ENCODE measurements at places on chromosomes 6 and 20. TPM values are rescaled to one million over a fixed set of nuclear protein-coding genes. Genes with fewer than 3 reads are reported as not detected.
A peak's percentile ranks its signal among the peaks of the same experiment; 100 is the strongest.

DNA sequence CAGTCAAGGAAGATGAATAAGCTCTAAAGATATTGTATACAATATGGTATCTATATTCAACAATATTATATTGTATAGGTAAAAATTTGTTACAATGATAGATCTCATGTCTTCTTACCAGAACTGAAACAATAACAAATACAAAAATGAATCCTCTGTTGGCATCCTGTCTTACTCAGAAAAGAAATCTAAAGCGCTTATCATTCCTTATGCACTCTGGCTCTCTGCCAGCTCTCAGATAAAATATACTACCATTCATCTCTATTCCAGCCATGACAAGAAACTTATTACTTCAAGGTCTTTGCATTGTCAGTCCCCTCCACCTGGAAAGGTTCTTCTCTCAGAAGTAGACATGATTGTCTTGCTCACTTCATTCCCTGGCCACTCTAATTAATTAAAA, 138.6 kb downstream of the THEMIS start:
- no peak overlapping the region for H3K4me3 ChIP-seq
- no peak for DNase-seq
- H3K27me3 ChIP-seq = no peaks in the 10 kb centered on the region
- H3K36me3 ChIP-seq = no peaks in the 10 kb centered on the region
- H3K4me1 ChIP-seq = no peaks in the 10 kb centered on the region
- H3K27ac ChIP-seq = no peak overlapping the region

DNA sequence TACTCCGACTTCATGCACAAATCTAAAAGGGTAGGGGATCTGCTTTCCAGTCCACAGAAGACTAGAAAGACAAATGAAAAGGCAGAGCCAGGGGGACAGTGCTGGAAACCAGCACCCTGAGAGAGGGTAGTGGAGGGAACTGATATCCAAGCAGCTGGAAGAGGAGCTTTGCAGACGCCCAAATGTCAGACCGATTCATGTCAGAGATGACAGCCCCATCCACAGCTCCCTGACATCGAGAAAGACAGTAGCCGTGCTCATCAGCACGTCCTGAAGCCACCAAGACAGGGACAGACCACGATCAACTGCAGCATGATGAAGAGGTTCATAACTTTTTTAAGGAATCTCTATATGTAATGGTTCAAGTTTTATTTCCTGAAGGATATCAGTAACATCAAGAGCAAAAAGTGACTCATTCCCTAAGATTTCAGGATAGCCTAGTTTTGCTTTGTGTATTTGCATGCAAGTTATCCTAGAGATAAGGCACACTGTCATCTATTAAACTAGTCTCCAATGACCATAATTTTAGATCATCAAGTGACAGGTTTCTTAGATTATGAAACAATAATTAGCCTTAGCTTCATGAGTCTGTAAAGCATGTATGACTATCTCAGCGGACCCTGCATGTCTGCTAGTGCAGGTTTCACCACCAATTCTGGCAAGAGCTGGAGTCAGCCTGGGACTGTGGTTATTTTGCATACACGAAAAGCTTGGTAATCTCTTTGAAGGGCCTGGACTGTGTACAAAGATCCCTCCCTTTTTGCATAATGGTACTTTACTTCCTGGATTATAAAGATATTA, 43.0 kb downstream of the PRDM1 start:
- H3K36me3 ChIP-seq = no peaks in the 10 kb centered on the region
- H3K4me1 ChIP-seq = no peaks in the 10 kb centered on the region
- no peak for DNase-seq
- no peak overlapping the region for H3K27ac ChIP-seq
- no peak overlapping the region for H3K4me3 ChIP-seq
- H3K27me3 ChIP-seq = no peaks in the 10 kb centered on the region

NKX2-2 gene
- total RNA-seq = not detected

- H3K27me3 ChIP-seq = no peaks in the 10 kb centered on the region
- no peak overlapping the region for H3K27ac ChIP-seq
- no peak for DNase-seq
- H3K4me1 ChIP-seq = peaks cover 19% of the 10 kb centered on the region
- no peak overlapping the region for H3K4me3 ChIP-seq
- peaks cover 5% of the 10 kb centered on the region for H3K36me3 ChIP-seq
Observed at GRCh38 chr20:5172167-5172601, 45.4 kb downstream of the CDS2 start.

LAMA5 gene
- 145 TPM for total RNA-seq

DNA sequence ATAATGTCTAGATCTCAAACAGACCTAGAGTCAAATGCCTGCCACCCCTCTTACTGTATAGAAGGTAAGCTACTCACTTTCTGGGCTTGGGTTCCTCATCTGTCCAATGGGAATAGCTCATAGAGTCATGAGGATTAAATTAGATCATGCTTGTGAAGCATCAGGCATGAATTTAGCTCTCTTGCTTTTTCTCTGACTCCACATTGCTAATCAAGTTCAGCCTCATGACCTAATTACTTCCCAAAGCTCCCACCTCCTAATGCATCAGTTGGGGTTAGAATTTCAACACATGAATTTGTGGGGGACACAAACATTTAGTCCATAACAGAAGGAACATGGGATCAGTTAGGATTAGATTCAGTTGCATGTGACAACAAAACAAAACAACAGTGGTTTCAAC, 4.6 kb upstream of the DDX27 start:
- H3K27ac ChIP-seq = no peak overlapping the region
- no peak for DNase-seq
- H3K4me1 ChIP-seq = no peaks in the 10 kb centered on the region
- H3K4me3 ChIP-seq = no peak overlapping the region
- no peaks in the 10 kb centered on the region for H3K36me3 ChIP-seq

OR5V1 gene
- not detected for total RNA-seq

CDSN gene
- total RNA-seq = not detected

DNA sequence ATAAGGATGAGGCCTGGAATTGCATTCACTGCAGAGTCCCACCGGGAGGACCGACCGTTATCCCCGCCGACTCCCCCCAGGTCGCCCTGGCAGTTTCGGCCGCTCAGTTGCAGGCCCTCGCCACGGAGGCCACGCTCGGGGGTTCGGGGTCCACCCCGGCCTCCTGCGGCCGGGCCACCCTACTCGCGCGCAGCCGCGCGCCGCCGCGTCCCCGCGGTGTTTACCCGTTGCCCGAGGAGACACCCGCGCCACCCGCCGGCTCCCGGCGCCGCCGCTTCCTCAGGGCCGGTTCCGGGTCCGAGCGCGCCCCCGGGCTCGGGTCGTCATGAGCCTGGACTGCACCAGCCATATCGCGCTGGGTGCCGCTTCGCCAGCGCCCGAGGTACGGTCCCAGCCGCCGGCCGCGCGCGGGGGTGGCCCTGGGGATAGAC, at the start of gene CCDC170:
TSS of gene CCDC170 (plus strand) at position 214 of the 431 bp plus-strand sequence. CDS start at position 326, 112 bp downstream.
- H3K4me1 ChIP-seq = peaks cover 12% of the 10 kb centered on the region
- peak within 1 kb of the TSS; percentile 14 for H3K27ac ChIP-seq
- H3K27me3 ChIP-seq = no peaks in the 10 kb centered on the region
- DNase-seq = peak; percentile 52
- peak within 1 kb of the TSS; percentile 82 for H3K4me3 ChIP-seq
- H3K36me3 ChIP-seq = no peaks in the 10 kb centered on the region

ULBP2 gene
- total RNA-seq = 7.0 TPM

GRCh38 chr20:23024701-23025100, 10.4 kb upstream of the SSTR4 start:
- H3K27me3 ChIP-seq = peaks cover 2% of the 10 kb centered on the region
- no peak for DNase-seq
- H3K4me3 ChIP-seq = no peak overlapping the region
- no peak overlapping the region for H3K27ac ChIP-seq
- H3K36me3 ChIP-seq = no peaks in the 10 kb centered on the region

DNA sequence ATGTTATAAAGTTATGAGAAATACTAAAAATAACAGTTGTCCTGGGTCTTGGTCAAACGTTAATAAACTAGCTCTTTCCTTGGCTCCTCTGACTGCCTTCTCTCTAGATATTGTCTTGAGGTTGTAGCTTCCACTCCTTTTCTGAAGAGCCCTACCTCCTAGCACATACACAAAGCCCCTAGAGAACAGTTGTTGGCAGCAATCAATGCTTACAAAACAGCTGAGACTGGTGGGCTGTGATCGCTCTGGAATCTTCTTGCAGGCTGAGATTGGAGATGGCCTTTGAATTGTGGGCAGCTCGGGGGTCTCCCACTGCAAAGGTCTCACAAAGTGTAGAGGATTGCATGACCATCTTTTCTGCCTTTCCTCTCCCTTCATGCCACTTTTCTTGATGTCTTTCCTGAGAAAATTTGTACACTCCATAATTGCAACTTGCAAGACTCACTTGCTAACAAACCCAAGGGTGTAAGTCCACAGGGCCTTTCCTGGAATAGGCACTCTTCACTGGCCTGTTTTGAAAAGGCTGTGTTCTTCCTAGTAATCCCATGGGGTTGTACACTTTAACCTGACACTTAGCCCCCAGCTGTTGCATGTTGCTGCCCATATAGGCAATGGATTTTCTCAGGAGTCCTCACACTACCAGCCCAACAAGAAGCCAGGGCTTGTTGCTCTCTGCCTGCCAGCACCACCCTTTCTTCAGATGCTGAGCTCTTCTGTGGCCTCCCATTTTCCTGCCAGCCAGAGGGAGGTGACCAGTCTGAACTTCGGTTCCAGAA, 99.9 kb downstream of the TCP11 start:
- H3K27ac ChIP-seq = no peak overlapping the region
- peaks cover 43% of the 10 kb centered on the region for H3K4me1 ChIP-seq
- no peaks in the 10 kb centered on the region for H3K36me3 ChIP-seq
- no peak overlapping the region for H3K4me3 ChIP-seq
- DNase-seq = no peak

DNA sequence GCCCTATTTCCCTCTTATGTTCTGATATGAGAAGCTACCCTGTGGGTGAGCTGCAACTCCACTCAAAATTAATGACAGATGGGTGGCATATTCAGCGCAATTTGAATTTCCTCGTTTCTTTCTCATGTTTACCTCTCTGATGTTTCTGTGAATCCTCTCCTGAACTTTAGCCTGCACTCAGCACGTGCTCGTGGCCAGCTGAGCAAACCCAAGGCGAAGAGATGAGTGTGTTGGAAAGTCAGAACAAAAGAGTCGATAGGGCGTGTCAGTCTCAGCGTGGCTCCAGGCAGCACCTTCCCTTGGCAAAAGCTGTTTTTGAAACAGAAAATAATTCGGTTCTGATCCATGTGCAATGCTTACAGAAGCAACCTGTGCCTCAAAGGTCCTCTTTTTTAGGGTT, 226.1 kb upstream of the GMDS start:
- no peak overlapping the region for H3K4me3 ChIP-seq
- no peak for DNase-seq
- no peaks in the 10 kb centered on the region for H3K4me1 ChIP-seq
- H3K27ac ChIP-seq = no peak overlapping the region

DNA sequence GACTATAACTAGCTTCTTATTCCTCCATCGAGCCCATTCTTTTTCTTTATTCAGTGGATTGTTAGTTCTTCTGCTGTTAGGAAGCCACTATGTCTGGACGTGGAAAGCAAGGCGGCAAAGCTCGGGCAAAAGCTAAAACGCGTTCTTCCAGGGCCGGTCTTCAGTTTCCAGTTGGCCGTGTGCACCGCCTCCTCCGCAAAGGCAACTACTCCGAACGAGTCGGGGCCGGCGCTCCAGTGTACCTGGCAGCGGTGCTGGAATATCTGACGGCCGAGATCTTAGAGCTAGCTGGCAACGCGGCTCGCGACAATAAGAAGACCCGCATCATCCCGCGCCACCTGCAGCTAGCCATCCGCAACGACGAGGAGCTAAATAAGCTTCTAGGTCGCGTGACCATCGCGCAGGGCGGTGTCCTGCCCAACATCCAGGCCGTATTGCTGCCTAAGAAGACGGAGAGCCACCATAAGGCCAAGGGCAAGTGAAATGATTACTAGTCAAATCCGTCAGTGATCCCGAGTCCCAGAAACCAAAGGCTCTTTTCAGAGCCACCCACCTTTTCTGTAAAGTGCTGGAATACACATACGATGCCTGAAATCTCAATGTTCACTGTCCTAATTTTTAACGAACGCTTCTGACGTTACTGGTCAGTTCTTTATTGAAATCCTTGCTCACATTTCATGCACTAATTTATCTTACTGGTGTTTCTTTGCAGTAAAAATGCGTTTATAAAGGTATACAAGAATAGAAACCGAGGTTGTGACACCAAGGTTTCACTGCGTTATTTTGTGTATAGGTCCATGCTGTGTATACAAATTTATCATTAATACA, 129.9 kb downstream of the HFE start:
- H3K36me3 ChIP-seq = no peaks in the 10 kb centered on the region
- peak overlapping the region; percentile 89 for H3K27ac ChIP-seq
- DNase-seq = peak; percentile 95
- H3K4me3 ChIP-seq = peak overlapping the region; percentile 42
- H3K4me1 ChIP-seq = peaks cover 6% of the 10 kb centered on the region

MARCKS gene
- 320 TPM for total RNA-seq

DNA sequence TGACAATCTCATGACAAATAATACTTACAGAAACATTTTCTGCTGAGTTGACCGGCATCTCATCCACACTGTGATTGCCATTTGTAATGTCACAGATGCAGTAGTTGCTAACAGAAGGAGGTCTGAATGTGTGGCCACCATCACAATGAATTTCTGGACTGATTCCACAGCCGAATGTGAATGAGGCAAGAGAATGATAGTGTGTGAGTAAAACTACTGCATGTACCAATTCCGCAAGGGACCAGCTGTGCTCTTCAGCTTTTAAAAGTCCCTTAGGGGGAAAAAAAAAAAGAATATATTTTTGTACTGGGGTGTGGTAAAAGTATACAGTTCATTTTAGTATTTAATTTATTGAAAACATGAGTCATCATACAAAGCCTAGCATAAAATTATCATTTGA, 96.2 kb downstream of the SESN1 start:
- no peak overlapping the region for H3K4me3 ChIP-seq
- no peaks in the 10 kb centered on the region for H3K27me3 ChIP-seq
- no peaks in the 10 kb centered on the region for H3K36me3 ChIP-seq
- H3K27ac ChIP-seq = no peak overlapping the region
- H3K4me1 ChIP-seq = no peaks in the 10 kb centered on the region
- DNase-seq = no peak

PAQR8 gene
- total RNA-seq = 6.0 TPM

ZNF334 gene
- total RNA-seq = 1.6 TPM

FKBP1C gene
- total RNA-seq = 4.8 TPM

SCRT2 gene
- total RNA-seq = not detected

- peak; percentile 72 for DNase-seq
- H3K27ac ChIP-seq = no peak overlapping the region
- H3K4me1 ChIP-seq = peaks cover 25% of the 10 kb centered on the region
- no peaks in the 10 kb centered on the region for H3K36me3 ChIP-seq
- no peak overlapping the region for H3K4me3 ChIP-seq
- H3K27me3 ChIP-seq = no peaks in the 10 kb centered on the region
Observed at GRCh38 chr20:63858393-63859165, 2.7 kb upstream of the ABHD16B start.
